Tibial artery (tissue), 4 donors: ENCODE measurements at places on chromosomes 2 and 18.

- DNase-seq, result no peak
Observed at GRCh38 chr18:9961041-9961440, 47.2 kb downstream of the VAPA start.

DNA sequence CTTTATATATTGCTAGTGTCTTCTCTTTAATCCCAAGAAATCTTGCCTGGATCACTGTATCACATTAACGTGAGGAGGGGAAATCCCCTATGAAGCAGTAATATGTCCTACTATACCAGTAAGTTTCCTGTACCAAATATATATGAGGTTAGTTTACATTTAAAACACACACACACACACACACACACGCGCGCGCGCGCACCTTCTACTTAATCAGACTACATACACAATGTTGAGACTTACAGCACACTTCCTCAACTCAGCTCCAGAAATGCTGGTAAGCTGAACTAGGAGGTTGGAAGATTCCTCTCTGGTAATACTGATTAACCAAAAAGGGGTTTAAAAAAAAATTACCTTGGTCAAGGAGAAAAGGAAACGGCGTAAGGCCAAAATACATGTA is 49.3 kb downstream of the USP34 start:
- no peak for DNase-seq

DNA sequence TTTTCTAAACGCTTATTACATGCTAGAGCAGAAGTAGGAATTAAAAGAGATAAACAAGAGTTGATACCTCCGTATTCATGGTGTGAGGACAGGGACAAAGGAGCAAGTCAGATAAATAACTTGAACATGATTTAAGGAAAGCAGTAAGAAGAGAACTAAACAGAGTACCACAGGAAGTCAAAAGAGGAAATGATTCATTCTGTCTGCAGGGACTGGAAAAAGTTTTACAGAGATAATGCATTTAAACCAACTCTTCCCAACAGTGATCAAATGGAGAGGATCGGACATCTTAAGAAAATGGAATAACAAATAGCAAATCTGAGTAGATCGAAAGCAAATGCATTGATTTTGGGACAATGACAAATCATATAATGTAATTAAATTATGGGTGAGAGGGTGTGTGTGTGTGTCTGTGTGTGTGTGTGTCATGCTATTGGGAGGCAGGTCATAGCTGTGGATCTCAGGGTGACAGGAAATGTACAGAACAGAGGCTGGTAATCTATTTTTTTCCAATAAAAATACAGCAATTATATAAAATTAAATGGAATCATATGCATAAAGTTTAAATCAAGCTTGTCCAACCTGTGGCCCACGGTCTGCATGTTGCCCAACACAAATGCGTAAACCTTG is 113.4 kb downstream of the MC4R start:
- no peak for DNase-seq

DNA sequence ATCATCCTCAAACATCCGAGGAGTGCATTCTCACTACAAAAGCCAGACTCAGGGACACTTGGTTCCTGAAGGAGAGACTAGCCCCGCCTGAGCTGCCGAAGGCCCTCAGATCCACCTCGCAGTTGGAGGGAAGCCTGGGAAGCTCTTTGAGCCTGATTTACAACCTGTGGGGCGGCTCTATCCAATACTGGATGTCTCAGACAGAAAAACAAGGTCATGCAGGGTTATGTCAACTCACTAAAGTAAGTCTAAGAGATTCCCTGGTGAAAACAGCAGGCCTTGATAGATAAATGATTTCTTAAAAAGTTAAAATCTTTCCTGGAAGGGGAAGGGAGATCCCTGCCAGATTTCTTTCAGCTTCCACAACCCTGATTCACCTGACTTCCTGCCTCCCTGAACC is 284.3 kb downstream of the CYP26B1 start:
- no peak for DNase-seq

DNA sequence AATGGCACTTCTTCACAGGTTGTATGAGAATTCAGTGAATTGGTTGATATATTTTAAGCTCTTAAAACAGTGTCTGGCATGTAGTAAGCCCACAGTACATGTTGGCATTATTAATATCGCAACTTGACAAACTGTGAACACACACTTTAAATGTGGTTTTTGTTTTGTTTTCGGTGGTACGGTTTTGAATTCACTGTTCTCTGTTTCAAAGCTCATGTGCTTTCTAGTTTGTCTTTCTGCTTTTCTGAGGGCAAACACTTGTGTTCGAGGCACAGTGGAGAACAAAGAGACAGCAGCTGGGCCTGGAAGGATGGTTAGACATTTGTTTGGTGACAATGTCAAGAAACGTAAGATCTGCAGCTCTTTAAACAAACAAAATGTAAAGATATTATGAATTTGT is 276.5 kb upstream of the MC4R start:
- DNase-seq, result no peak

- no peak for DNase-seq
Observed at GRCh38 chr2:23420840-23421476, 36.0 kb downstream of the KLHL29 start.

DNA sequence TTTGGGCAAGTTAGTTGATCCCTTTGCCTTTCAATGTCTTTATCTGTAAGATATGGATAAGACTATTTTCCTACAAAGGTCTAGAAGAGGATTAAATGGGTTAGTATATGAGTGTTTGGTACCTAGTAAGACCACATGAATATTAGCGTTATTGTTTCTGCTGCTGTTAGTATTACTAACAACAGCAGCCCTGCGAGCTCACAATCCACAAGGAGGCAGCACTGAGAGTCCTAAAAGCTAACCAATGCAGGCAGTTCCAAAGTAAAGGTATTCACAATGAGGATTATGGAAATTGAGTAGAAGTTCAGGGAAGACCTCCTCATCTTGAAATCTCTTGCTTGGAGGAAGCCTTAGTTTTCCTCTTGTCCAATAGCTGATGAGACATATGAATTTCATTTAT is 248.9 kb downstream of the TDRD15 start:
- DNase-seq, result no peak

DNA sequence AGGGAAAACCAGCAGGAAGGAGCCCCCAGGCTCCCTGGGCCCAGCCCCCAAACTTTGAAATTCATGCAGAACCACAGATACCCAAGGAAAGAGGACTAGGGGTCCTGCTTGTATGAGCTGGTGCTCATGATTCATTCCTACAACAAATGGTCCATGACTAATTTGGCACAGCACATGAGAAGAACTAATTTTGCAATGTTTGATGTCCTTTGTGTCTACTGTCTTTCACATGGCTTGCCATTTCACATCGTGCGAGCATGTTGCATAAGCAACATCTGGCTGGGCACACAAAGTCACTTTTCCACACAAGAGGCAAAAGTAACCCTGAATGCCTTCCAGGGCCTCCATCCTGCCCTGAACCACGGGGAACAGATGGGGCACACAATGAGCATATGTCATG is 149.6 kb upstream of the APCDD1 start:
- no peak for DNase-seq

- DNase-seq, result no peak
Observed at GRCh38 chr18:47936952-47937351, 6.5 kb upstream of the SMAD2 start.

DNA sequence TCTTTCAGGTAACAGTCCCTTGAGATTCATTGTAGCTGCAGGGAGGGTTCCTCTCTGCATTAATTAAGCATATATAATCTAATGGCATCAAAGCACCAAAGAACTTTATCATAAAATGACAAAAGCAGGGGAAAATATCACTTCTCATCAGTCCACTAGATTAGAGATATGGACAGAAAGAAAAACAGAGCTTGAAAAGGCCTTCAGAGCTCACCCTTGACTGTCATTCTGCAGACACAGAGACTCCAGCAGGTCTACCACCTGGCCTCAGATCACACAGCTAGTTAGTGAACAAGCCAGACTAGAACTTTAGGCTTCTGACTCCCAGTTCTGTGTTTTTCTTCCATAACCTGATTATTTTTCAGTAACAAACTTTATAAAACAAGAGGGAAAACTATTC is 88.5 kb downstream of the FIGN start:
- DNase-seq, result no peak

DNA sequence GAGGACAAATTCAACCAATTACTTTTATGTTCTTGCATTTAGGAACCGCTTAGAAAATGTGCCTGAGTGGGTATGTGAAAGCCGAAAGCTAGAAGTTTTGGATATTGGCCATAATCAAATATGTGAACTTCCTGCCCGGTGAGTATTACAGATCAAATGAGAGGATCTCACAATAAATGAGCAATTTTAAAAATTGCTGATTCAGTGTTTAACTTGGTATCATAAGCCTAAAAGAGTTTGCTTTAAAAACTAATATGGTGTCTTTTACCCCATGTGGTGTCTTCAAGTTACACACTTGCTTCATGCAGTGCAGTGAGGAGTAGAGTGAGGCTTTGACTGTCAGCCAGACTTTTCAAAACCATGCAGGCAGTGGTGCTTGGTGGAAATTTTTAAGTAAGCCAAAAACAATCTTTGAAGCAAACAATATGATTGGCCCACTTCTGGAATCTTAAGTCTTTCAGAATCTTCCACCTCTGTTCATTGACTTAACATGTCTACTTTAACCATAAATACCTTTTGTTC is 199.6 kb downstream of the PHLPP1 start:
- no peak for DNase-seq

DNA sequence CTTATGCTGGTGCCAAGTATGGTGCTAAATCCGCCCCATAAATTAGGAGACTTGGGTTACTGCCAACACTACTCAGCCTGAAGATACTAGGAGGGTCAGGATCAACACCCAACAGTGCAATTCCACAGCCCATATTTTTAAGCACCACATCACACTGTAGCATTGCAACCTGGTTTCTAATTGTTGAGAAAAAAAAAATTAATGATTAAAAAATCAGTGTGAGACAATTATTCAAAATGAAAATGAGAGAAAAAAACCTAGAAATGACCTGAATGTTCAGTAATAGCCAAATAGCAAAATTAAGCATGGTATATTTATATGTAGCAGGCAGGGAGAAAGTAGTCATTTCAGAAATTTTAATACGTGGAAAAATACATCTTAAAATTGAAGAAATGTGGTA is 29.2 kb upstream of the HNRNPLL start:
- no peak for DNase-seq

- DNase-seq, result no peak
Observed at GRCh38 chr18:12779043-12779442, 76.2 kb downstream of the PSMG2 start.

GRCh38 chr2:20179755-20180594 is 45.0 kb downstream of the SDC1 start:
- no peak for DNase-seq

GRCh38 chr2:71995067-71995665 is 152.5 kb downstream of the CYP26B1 start:
- no peak for DNase-seq

DNA sequence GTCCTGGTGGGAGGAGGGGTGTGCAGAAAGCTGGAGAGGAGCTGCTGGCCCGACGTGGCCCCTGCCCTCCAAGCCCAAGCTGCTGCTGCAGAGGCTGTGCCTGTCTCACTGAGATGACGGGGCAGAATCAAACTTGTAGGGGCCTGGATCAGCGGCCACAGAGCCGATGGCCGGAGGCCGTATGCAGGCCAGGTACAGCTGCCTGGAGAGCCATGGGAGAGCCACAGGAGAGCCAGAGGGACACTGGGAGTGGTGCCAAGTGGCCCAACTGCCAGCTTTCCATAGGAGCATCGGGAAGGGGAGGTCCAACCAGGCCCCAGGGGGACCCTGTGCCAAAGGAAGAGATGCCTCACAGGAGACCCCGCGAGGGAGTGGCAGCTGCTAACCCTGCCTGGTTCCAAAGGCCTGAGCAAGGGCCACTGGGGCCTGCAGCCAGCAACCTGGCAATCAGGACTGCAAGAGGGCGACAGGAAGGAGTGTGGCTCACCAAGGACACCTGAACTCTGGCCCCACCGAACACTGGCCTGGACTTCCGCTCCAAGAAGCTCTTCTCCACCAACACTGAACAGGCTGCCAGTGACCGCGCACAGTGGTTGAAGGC is 70.7 kb downstream of the HDAC4 start:
- no peak for DNase-seq

DNA sequence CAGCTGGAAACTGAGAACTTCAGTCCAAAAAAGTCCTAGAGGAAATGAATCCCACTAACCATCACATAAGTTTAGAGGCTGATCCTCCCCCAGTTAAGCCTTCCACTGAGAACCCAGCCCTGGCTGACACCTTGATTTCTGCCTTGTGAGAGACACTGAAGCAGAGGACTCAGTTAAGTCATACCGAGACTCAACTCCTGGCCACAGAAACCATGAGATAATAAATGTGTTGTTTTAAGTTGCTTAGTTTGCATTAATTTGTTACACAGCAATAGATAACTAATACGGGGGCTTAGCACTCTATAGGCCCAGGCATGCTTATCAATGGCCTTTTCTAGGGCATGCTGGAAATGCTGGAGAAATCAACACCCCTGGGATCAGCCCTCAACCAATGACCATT is 3.4 kb upstream of the ADD2 start:
- no peak for DNase-seq

DNA sequence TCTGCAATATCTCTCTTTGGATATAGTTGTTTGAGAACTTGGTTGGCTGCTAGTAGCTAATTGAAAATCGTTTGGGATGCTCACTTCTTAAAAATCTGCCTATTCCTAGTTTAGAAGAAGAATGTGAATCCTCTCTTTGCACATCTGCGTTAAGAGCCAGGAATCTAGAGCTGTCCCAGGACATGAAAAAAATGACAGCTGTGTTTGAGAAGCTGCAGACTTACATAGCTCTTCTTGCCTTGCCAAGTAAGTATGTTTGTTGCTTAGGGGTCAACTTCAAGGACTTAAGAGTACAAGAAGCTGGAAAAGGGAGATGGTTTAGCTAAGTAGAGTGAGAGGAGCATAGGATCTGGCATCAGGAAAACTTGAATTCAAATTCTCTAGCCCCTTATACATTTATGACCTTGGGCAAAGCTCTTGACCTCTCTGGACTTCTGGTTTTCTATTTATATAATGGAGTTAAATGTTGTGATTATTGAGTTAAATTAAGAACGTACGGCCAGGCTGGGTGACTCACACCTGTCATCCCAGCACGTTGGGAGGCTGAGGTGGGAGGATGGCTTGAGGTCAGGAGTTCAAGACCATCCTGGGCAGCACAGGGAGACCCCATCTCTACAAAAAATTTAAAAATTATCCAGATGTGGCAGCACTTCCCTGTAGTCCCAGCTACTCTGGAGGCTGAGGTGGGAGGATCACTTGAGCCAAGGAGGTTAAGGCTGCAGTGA is 55.2 kb upstream of the STON1 start:
- no peak for DNase-seq

- peak; percentile 87 for DNase-seq
Observed at GRCh38 chr2:160492401-160493226, 993 bp downstream of the RBMS1 start.

DNA sequence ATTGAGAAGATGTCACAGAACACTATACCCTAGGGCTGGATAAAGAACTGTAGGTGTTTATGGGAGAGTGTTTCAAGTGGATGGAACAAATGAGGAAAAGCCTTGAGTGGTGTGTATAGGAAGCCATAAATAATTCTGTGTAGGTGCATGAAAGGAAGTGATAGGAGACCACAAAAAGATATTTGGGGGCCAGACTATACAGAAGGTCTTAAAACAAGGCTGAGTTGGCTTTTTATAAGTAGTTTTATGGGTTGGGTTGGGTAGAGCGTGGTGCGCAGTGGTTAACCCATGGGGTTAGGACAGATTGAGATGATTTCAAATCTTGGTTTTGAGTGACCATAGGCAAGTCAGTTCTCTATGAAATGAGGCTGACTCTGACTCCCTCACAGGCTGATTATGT is 110.5 kb downstream of the PKP4 start:
- DNase-seq, result no peak

GRCh38 chr18:54031243-54031642 is 193.2 kb downstream of the MBD2 start:
- no peak for DNase-seq
